ENCODE measurements at places on chromosomes 12 and 14.

DNA sequence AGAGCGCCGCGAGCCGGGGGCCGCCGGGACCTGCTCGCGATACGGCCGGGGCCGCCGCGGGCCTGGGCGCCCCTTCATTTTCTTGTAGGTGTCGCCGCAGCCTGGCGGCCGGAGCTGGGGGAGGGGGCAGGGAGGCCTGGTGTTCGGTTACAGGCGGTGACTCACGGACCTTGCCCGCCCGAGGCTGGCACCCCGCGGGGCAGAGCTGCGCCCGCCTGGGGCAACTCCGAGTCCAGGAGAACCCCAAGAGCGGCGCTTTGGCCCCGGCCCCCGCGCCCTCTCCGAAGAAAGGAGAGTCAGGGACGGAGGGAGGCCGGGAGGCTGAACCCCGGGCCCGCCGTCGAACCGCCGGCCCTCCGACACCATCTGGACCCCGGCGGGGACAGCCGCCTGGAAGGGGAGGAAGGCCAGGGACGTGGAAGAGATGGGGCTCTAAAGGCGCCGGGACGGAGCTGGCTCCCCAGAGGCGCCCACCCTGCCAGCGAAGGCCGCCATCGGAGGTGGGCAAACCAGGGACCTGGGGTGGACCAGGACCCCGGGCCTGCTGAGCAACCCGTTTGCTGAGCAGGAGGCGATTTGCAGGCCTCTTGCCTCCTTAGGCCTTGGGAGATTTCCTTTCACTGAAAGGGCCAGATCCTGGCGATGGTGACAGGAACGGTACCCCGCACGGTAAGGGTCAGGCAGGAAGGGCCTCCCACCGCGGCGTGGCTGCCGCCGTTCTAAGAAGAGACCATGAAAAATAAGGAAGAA, 843 bp upstream of the NUAK1 start:
- no peak for DNase-seq

- DNase-seq = no peak
Measured at GRCh38 chr14:21194597-21194996, 38.7 kb upstream of the OR5AU1 start.

DNA sequence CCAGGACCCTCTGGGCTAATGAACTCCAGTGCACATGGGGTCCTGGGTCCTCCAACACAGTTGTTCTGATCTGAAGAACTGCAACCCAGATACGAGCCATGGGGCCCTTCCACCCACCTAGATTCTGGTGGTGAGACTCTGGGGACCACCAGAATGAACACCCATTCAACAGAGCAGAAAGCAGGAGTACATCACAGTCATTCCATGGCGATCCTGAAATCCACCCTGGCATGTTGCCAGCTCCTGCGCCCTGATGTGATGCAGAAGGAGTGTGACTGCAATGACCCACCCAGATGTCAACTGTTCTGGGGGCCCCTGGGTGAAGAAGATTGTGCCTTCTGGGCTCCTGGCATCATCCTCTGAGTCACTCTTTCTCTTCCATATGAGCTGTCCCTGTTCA, 211.6 kb downstream of the KIF26A start:
- DNase-seq = no peak

DNA sequence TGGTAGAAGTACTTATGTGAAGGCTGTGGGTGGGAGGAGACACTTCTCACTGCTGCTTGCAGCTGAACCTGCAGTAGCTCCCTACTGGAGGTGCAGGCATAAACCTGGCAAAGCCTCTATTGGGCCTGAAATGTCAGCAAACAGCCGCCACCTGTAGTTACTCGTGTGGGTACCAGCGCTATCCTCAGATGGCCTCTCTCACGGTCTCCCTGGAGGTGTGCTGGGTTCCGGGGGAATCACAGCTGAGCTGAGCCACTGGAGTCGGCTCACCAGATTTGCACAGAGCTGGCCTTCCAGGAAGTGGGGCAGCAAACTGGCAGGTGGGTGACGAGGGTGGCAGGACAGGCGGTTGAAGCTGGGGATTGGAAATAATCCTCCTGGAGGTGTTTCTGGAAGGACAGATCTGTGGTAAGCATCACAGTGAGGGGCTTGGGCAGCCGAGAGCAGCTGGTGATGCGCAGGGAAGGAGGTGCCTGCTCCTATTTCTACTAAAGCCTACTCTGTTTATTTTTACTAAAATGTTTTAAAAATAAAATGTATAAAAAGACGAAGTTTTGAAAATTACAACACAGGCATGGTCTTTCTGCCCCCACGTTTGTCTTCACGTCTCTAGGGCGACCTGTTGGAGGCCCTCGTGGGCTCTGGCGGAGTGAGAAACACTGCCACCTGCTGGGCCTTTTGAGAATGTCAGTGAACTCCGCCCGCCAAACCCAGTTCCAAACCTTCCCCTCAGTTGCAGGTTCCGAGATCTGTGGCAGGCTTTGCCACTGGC, 67.8 kb upstream of the PLEKHG3 start:
- peak; percentile 54 for DNase-seq

GRCh38 chr12:50258167-50258551, 25.2 kb downstream of the LIMA1 start:
- DNase-seq = no peak

DNA sequence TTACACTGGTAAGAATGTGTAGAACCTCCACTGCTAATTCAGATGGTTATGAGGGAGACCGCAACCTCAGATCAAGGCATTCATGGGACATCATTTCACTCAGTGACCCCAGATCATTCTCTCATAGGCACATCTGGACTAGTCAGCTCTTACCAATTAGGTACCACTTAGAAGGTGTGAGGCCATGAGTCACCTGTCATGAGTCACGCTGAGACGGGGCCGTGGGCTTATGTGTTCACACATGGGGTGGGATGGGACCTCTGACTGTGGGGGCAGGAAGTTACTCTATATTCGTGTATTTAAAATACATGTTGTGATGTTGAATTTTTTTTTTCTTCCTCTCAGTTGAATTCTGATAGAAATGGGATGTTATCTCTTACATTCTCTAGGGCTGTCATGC, 55.9 kb downstream of the CCDC92 start:
- DNase-seq = no peak

- DNase-seq = peak; percentile 90
Measured at GRCh38 chr12:12696562-12697383, 790 bp upstream of the GPR19 start.

- no peak for DNase-seq
Measured at GRCh38 chr12:54266852-54267251, 13.1 kb downstream of the CBX5 start.

GRCh38 chr12:106897981-106898901, 57.5 kb upstream of the TMEM263 start:
- no peak for DNase-seq

- DNase-seq = no peak
Measured at GRCh38 chr14:61238611-61239245, 42.4 kb downstream of the TMEM30B start.

DNA sequence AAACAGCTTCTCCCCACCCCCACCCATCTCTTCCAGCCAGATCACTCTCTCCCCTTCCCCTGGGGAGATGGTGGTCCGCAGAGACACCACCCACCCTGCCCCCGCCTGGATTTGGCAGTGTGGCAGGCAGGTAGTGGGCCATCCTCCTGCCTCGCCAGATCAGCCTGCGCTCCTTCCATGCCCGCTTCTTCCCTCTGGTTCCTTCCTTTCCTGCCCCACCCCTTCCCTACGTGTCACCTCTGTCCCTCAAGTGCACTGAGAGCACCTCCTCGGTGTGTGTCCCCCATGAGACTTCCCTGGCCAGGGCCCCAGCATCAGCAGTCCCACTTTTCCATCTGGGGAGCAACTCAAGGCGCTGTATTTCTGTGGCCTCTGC, 632 bp downstream of the NYNRIN start:
- no peak for DNase-seq

- no peak for DNase-seq
Measured at GRCh38 chr12:51191516-51192283, 18.8 kb upstream of the TFCP2 start.

DNA sequence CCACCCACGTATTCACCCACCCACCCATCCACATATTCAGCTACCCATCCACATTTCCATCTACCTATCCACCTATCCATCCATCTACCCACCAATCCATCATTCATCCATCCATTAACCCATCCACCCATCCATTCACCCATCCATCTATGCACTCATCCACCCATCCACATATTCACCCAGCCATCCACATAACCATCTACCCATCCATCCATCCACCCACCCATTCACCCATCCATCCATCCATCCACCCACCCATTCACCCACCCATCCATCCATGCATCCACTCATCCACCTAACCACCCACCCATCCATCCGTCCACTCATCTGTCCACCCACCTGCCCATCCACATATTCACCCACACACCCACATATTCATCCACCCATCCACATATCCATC, 70.5 kb downstream of the LGMN start:
- no peak for DNase-seq
